ENCODE measurements at places on chromosomes 5 and 9. TPM values are rescaled to one million over a fixed set of nuclear protein-coding genes. Genes with fewer than 3 reads are reported as not detected.

DNA sequence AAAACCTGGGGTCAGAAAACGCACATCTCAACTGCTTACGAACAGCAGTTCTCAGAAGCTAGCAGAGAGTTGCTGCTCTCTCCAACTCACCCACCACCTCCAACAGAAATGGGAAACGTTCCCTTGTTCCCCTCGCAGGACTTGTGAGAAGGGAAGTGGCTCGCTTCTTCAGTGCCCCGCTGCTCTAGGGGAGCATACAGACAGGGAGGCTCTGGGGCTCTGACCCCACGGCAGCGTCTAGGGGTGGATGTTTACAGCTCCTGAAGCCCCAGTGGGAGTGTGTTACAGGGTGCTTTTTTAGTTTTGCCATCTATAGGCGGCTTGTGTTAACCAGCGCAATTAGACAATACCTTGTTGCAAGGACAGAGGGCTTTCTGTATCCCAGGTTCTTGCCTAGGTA, 267.7 kb upstream of the ACTBL2 start:
- DNase-seq, result no peak

DNA sequence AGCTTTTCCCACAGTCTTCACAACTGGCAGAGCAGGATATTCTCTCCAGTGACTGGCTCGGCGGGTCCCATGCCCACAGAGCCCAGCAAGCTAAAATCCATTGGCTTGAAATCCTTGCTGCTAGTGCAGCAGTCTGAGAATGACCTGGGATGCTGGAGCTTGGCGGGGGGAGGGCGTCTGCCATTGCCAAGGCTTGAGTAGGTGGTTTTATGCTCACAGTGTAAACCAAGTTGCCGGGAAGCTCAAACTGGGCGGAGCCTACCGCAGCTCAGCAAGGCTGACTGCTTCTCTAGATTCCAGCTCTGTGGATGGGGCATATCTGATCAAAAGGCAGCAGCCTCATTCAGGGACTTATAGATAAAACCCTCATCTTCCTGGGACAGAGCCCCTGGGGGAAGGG, 194.1 kb downstream of the CCDC171 start:
- DNase-seq, result no peak

GRCh38 chr5:131825404-131826013, 28.7 kb upstream of the FNIP1 start:
- DNase-seq, result peak; percentile 44

GRCh38 chr5:71939452-71940230, 167.6 kb upstream of the MAP1B start:
- DNase-seq, result peak; percentile 61

DNA sequence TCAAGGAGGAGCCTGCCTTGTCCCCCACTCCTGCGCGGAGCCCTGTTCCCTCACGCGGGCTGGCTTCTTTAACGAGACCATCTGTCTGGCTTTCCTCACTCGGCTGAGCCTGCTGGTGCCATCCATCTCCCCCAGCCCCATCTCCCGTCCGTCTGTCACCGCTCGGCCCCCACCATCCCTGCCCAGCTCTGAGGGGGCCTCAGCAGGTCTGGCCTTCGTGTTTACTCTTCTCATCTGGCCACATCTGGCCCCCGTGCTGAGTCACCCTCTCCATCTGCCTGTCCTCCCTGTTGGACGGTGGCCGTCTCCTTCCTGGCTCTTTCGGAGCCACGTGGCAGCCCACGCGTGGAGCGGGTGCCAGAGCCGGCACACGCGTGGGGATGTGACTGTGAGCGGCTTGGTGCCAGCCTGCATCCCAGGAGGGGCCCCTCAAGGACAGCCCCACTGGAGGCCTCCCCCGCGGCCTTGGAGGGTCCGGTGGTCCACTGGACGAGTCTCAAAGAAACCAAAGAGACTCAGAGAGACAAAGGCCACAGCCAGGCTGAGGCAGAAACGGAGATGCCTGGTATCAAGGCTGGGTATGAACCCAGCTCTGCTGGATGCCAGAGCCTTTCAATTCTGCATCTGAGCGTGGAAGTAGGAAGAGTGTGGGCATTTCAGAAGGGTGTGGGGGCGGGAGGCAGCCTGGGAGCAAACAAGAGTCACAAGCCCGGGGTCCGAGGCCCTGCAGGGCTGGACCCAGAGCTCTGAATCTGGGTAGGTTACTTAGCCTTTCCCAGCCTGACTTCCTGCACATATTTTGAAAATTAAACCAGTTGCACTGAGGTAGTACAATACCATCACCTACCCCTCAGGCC, 76.7 kb upstream of the UNC5A start:
- peak; percentile 32 for DNase-seq

- DNase-seq, result no peak
These were observed 128.3 kb downstream of the ZCCHC7 start for GRCh38 chr9:37248651-37249163.

DNA sequence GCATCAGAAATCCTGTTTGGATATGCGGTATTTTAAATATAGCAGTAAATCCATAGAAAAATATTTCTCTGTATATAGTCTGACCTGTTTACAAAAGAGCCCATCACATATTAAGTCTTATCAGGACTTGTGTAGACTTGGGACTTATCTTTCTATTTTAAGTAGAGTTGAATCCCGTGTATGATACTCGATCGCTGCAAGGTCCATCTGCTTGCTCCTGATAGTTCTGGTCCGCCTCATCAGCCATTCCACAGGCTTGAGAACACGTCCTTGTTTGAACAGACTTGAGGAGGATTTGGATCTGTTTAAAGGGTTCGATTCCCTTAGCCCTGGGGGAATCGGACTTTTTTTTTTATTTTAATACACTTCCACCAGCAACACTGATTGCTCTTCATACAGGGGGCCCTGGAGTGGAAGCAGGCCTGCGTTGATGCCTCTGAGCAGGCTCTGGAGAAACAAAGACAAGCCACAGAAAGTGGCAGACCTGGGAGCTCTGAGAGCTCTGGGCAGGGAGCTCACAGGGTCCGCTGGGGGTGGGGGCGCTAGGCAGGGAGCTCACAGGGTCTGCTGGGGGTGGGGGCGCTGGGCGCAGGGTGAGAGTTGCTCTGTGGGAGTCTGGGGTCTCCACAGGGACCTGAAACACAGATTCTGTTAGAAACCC, 112.2 kb downstream of the MVB12B start:
- DNase-seq, result no peak

- DNase-seq, result no peak
These were observed 908.7 kb upstream of the CDH9 start for GRCh38 chr5:27947088-27947487.

- DNase-seq, result no peak
These were observed 143.3 kb downstream of the GABBR2 start for GRCh38 chr9:98565152-98566135.

DNA sequence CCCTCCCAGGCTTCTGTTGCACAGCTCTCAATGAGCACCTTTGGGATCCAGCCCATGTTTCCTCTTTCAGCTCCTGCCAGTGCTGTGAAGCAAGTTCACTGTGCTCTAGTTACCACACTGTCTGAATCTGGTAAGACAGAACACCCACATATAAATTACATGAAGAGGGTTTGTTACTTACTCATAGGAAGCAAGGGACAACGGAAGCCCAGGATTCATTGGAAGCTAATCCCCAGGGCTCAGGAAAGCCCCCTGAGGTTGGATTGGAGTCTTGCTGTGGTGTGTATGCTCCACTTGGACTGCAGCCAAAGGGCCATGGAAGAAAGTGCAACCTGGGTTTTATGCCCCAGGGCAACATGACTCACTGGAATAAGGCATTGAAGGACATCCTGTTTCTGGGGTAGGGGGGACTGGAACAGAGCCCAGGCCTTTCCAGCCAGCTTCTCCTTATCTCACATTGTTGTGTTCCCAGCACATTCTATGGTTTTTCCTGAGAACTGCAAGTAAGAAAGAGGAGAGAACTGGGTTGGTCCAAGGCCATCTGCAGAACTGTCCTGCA, 15.6 kb upstream of the CLK4 start:
- no peak for DNase-seq

DNA sequence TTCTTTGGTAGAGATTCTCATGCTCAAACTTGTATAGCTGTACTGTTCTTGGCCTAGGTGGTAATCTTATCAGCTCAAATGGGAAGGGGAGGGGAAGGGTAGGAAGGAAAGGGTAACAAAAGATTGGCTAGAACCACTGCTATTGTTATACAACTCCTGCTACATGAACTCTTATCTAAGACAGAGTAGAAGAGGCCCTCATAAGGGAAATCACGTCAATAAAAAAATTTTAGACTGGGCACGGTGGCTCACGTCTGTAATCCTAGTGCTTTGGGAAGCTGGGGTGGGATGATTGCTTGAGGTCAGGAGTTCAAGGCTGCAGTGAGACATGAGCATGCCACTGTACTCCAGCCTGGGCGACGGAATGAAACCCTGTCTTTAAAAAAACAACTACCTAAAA, 15.9 kb downstream of the STOM start:
- DNase-seq, result no peak

DNA sequence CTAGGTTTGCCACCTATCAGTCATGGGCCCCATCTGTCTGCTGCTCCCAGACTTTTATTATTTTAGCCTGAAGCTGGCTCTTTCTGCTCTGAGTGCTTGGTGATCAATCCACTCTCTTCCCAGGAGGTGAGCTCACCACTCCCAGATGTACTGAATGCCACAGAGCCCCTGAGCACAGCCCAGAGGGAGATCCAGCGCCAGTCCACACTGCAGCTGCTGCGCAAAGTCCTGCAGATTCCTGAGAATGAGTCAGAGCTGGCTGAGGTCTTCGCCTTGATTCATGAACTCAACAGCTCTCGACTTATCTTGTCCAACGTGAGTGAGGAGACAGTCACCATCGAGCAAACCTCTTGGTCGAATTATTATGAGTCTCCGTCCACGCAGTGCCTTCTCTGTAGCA, 36.0 kb downstream of the HMGXB3 start:
- no peak for DNase-seq

- no peak for DNase-seq
These were observed 115.9 kb downstream of the CDC42SE2 start for GRCh38 chr5:131379723-131380122.

- DNase-seq, result peak; percentile 37
These were observed 115.7 kb downstream of the WNK2 start for GRCh38 chr9:93299418-93300174.

- no peak for DNase-seq
These were observed 77.0 kb upstream of the LRRTM2 start for GRCh38 chr5:138951986-138952735.

- DNase-seq, result no peak
These were observed 39.6 kb downstream of the UBAP1 start for GRCh38 chr9:34218446-34218845.

GRCh38 chr5:74630453-74631066, 10.0 kb downstream of the ENC1 start:
- DNase-seq, result no peak

GRCh38 chr5:142767911-142768310, 2.3 kb upstream of the ARHGAP26 start:
- DNase-seq, result no peak

DNA sequence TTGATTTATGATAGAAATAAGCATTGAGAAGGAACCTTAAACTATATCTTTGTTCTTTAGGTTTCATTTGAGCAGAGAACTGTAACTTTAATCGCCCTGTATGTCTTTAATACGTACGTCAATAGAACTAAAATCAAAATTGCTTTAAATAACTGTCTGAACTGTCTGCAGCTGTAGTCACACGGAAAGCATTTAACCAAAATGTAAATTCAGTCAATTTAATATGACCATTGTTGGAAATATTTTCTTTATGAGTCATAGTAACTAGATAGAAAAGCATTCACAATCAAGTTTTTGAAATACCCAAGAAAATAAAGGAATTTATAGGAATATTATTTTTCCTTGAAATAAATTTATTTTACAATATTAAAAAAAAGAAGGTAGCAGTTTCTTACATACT, 157.1 kb upstream of the CDH6 start:
- DNase-seq, result no peak

GRCh38 chr9:124514125-124514524, 6.9 kb upstream of the NR5A1 start:
- no peak for DNase-seq

DNA sequence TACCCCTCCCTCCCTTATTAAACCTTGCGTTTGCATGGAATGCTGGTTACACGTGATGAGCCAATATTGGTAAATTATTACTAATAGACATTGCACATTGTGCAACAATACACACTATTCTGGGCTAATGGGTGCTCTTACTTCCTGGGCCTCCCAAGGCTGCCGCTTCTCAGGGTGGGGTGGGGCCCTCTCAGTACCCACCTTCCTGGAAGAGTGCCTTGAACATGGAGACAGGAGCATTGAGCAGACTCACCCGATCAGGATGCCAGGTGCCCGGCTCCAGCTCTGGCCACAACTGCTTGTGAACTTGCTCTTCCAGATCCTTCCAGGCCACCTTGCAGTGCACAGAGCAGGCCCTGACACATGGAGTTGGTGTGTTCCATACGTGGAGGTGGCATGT, 24.7 kb upstream of the CEP72 start:
- no peak for DNase-seq

DNA sequence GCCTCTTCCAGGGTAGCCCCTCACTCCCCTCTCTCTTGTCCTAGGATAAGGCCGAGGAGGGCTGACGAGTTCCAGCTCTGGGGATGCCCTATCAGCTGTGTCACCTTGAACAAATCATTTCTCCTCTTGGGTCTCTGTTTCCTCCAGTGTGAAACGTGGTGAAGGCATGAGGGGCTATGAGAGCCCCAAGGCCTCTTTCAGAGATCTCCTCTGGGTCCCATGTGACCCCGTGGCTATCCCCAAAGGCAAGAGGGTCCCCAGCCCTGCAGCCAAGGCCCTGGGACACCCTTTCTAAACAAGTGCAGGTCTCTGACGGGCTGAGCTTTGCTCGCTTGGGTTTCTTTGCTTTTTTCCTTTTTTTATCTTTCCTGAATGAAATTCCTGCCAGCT, 25.5 kb upstream of the SPTLC1 start:
- no peak for DNase-seq

Gene ANXA2R
- 0.27 TPM for total RNA-seq

Gene PIP5KL1
- 13.0 TPM for total RNA-seq

Gene PRR16
- total RNA-seq, result not detected

Gene ANKRD31
- 0.29 TPM for total RNA-seq

Gene OTP
- not detected for total RNA-seq

Gene SPINK4
- total RNA-seq, result 1.2 TPM

Gene NFIB
- total RNA-seq, result 5.3 TPM

Gene NEUROG1
- not detected for total RNA-seq

Gene FIBCD1
- 1.9 TPM for total RNA-seq

Gene PCDHB14
- total RNA-seq, result 2.6 TPM

All from endodermal cell (in vitro differentiated cells).